ENCODE measurements at places on chromosomes 11 and 22. TPM values are rescaled to one million over a fixed set of nuclear protein-coding genes. Genes with fewer than 3 reads are reported as not detected.

- no peak for DNase-seq
These were observed at the start of gene PARVB for GRCh38 chr22:44024288-44024921. TSS of gene PARVB (plus strand) at chr22:44024302. CDS start at chr22:44024340, 38 bp downstream.

GRCh38 chr22:24153959-24154358, 27.3 kb upstream of the SUSD2 start:
- no peak for DNase-seq

DNA sequence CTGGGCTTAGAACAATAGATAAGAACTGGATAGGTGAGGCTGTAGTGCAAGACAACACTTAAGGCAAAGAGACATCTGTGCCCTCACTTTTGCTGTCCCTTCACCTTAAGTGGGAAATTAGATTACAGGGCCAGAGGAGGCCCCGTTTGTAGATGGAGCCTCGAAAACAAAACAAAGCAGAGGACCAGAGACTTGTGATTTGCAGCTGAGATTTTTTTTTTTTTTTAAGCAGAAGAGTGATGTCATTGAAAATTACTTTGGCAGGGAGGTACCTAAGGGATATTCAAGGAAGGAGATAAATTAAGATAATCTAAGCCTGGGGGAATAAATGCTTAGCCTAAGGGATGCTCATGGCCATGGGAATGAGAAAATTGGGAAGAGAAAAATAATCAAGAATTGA, 31.4 kb downstream of the ZC3H12C start:
- no peak for DNase-seq

DNA sequence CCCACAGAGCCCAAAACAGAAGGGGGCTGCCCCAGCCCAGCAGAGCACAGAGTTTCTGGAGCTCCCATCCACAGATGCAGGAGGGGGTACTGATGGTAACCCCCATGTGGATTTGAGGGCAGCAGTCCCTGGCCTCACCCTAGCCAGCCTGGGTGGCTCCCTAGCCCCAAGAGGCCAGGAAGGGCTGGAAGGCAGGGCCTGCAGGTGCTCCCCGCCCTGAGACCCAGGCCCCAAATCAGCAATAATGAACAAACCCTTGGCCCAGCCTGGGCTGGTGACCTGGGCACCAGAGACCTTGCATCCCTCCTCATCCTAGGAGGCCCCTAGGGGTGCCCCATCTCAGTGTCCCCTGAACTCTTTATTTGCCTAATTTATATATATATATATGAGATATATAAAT, 61.6 kb downstream of the MORC2 start:
- no peak for DNase-seq

ANKK1 gene
- 0.41 TPM for polyA plus RNA-seq

GRCh38 chr22:50121202-50121740, 31.5 kb downstream of the MOV10L1 start:
- no peak for DNase-seq

USH1C gene
- 59.3 TPM for polyA plus RNA-seq

DNA sequence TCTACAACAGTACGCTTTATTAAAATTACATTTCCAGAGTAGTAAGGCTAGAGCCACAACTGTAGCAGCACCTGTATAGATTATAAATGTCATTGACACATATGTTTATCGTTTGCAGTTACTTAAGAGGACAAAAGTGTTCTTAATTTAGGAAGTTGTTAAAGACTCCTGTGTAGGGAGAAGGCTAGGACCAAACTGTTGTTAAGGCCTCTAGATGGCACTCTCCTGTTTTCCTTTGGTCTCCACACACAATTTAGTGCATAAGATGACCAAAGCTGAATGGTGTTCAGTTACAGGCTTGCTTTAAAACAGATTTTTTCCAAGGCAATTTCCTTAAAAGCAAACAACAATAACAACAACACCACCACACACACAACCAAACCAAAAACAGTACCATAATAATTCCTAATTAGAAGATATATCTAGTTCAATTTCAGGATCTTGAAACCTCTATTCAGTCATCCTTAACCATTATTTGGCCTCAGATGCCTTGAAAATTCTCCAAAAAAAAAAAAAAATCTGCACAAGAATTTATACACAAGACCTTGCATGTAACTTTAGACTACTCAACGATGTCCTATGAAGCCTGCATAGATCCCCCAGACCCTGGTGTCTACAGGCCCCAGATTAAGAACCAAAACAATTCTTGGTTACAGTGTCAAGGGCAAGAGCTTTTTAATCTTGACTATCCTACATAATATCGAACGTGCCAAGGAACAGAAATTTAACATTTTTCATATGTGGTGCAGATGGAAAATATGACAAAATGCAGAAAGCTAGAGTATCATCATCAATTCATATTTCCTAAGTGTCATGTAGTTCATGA, 42.6 kb upstream of the APOA1 start:
- DNase-seq, result peak; percentile 77

DNA sequence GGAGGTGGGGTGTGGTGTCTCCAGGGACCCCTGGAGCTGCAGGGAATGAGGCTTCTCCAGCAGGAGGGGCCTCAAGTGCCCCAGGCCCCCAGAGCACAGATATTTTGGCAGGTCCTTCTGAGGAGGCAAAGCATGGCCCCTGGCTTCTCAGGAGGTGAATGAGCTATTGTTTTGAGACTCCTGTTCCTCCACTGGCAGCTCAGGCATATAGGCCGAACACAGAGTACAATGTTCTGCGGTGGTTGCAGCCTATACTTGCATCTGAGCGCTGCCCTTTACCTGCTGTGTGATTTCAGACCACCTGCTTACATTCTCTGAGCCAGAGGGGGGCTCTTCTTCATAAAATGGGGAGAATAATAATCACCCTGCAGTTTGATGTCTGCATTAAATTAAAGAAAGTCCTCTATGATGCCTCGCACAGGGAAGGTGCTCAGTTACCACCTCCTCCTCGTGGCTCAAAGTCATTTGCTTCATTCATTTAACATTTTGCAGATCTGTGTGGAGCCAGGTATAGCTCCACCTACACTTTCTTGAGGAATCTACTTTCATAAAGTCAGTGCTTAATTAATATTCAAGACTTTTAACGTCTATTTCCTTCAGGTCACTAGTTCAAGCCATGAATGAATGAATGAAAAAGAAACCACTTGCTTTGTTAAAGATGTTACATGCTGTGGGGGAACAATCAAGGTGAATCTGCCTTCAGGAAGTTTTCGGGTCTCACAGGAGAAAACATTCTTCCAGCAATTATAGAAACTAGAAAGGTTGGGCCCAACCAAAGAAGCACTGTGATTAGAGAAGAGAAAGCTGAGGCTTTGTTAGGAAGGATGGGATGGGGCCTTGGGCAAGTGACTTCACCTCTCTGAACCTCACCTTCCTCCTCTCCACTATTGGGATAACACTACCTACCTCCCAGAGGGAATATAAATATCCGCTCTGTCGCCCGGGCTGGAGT, 68.4 kb downstream of the ADAMTS15 start:
- no peak for DNase-seq

B3GAT1 gene
- 4.2 TPM for polyA plus RNA-seq

OR51B2 gene
- not detected for polyA plus RNA-seq

DNA sequence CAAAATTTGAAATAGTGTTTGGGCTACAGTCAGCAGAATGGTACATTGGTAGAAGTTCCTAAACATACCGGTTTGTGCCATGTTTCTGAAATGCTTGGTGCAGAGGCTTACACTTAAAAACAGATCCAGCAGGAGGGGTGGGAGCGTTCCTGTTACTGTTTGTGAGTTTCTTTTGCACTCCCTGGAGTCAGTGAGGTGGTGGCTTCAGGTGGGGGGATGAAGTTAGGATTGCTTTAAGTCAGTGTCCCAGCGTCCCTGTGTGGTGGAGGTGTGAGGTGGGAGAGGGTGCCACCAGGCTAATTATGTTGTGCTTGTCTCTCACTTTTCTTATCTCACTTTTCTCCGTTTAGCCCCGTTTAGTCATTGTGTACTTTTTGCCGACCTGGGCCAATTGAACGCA, 9.7 kb downstream of the TNRC6B start:
- no peak for DNase-seq

CCS gene
- 57.7 TPM for polyA plus RNA-seq

DNA sequence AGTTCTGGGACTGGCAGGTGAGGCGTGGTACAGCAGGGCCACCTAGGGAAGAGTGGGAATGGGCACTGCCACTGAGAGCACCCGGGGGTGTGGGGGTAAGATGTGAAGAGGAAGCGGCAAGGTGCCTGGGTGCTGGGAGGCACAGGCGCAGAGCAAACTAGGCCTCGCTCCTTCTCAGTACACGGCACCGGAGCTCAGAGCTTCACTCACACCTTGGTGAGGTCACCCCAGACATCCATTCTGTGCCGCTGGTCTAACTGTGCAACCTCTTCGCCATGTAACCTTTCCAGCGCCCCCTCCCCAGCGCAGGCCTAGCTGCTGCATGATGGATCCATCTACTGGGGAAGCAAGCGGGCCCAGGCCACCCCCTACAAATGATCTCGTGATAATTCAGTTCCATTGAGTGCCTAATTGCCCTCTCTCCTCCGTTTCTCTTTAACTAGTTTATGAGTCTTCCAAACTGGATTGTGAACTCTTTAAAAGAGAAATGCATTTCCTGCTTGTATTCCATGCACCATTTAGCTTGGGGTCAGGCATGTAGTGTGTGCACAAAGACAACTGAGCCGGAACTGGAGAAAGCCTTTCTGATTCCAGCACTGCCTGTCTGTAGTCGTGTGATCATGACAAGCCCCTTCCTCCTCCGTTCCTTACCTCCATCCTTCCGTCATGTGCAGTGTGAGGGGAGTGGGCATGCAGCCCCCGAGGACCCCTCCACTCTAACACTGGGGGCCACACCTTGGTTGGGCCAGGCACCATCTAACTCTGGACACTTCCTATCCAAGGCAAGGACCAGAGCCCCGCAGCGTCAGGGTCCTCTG, 1475.2 kb downstream of the TBC1D22A start:
- no peak for DNase-seq

SMIM35 gene
- polyA plus RNA-seq, result 0.05 TPM

GRCh38 chr11:122717264-122717867, 61.8 kb downstream of the UBASH3B start:
- no peak for DNase-seq

GRCh38 chr11:37442576-37442975, 844.5 kb upstream of the RAG2 start:
- no peak for DNase-seq

DNA sequence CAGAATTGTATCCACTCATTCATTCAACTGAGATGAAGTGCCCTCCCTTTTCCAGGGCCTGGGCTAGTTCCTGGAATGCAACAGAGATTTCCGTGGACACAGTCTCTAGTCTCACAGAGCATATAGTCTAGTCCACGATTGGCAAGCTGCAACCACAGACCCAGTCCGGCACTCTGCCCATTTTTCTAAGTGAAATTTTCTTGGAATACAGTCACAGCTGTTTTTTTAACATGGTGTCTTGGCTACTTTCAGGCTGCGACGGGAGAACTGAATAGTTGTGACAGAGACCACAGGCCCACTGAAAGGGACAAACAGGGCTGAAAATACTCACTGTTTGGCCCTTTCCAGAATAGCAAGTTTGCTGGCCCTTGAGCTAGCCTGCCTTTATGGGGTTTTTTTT, 29.2 kb downstream of the ALG12 start:
- DNase-seq, result no peak

DNA sequence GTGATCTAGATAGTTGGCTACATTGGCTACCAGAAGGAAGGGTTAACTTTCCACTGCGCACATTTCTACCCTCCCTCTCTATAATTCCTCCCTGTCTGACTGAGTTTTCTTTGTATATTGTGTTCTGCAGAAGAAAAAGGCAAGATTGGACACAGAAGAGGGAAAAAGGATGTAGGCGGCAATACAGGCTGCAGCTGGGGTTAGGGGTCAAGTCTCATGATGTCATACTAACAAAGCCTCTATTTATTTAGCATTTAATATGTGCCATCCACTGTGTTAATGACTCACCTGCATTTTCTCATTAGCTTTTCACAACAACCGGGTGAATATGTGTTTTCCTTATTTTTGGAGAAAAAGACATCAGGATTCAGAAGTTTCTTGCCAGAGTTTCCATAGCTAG, 2.0 kb downstream of the FAM83F start:
- no peak for DNase-seq

DNA sequence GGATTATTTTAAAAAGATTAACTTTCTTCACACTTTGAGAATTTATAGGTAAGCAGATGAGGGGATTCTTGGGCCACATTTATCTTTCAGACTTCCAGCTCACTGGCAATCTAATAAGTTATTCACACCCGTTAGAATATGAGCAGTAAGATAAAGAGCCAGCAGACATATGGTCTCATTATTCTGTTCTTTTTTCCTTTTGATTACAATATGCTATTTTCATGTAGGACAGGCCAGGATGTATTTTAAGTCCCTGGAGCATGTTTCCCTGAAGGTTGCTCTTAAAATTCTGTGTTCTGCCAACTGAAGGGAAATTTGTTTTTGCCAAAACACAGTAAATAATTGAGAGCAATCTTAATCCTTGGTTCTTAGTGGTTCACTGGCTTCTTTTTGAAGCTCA, 22.2 kb downstream of the PDHX start:
- DNase-seq, result no peak

DNA sequence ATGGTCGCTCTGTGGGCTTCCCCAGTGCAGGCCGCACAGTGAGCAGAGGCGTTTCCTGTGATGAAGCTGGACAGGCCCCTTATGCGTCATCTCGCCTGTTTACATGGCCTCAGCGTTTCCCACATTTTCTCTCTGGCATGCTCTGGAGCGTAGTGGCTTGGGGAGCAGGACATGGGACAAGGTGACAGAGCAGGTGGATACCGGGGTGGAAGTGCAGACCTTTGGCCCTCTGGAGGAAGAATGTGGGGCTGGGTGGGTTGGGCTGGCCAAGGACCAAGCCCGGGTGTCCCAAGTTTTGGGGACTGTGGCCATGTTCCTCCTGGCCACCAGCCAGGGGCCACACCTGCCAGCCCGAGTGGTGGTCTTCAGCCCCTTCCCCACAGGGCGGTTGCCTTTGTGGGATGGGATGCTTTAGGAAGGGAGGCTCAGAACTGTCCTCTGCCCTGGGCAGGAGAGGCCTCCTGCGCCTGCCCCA, 446.6 kb downstream of the TBC1D22A start:
- no peak for DNase-seq

GRCh38 chr22:48513446-48513845, 1314.2 kb downstream of the BRD1 start:
- no peak for DNase-seq

CTTN gene
- polyA plus RNA-seq, result 241 TPM

MCHR1 gene
- 0.33 TPM for polyA plus RNA-seq

DNA sequence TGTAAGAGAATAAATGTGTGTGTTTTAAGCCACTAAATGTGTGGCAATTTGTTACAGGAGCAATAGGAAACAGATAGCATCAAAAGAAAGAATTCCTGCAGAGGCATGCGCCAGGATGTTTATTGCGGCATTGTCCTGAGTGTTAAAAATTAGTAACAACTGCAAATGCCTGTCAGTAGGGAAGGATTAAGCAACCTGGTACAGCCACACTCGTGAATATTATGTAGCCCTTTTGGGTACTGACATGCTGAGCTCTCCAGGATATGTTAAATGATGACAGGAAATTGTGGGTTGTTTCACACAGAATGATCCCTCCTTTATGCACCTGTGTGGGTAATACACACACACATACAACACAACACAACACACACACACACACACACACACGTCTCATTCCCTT, 69.7 kb upstream of the MYOD1 start:
- no peak for DNase-seq

DNA sequence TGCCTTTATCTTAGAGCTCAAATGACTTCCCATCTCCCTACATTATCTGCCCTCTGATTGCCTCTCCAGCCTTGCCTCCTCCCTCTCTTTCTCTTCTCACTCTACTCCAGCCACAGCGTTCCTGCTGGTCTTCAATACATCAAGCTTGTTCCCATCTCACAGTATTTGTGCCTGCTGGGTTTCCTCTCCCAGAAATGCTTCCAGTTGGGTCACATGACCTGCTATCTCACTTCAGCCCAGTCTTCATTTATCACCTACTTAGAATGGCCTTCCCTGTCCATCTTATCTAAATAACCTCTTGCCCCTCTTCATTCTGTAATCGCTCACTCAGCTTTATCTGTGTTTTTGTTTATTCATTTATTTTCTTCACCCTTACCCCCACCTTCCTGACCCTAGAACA, 61.8 kb upstream of the FAR1 start:
- no peak for DNase-seq

Data from left renal cortex interstitium (tissue), 4 donors.